ENCODE measurements at places on chromosomes 12 and 14. TPM values are rescaled to one million over a fixed set of nuclear protein-coding genes. Genes with fewer than 3 reads are reported as not detected.
A peak's percentile ranks its signal among the peaks of the same experiment; 100 is the strongest.

- DNase-seq = no peak
Observed at GRCh38 chr14:61121355-61121787, 140.3 kb downstream of the SLC38A6 start.

SERPINA4 gene
- polyA plus RNA-seq = 1.3 TPM

DNA sequence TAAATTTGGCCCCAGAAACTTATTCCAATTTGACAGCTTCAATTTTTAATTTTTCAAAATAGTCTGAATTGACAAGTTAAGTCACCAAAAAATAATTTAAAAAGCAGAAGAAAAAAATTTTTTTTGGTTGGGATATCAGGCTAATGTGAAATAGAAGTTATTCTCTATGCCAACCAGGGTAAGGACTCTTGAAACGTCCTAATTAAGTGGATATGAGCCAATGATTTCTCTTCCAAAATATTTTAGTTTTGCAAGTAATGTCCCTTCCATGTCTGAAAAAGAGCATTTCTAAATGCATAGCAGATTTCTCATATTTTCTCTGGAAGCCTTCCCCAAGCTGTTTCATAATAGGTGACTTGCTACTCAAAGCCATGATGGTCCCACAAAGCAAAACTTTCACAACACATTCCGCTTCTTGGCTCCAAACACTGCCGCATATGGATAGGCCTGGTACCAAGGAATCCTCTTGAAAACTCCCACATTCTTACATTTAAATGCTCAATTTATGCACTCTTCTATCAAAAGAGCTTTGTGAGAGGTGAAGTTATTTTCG is 65.1 kb downstream of the SIX6 start:
- peak; percentile 52 for DNase-seq

GRCh38 chr12:66708704-66709456 is 30.0 kb upstream of the GRIP1 start:
- DNase-seq = no peak

DNA sequence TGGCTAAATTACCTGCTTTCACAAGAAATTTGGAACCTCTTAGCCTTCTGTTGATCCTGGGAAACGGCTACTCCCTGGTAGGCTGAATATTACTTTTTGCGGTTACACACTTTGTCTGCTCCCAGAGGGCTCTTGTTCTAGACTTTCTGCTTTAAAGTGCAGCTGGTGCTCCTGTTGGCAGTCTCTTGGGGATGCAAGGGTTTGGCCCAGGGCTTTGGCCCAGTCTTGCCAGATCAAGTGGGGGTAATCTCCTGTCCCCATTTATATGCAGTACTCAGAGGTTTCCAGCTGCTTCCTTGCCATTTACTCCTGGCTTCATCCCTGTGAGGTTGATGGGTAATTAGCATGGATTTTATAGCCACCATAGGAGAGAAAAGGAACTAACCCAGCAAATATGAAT is 558.2 kb upstream of the MIS18BP1 start:
- no peak for DNase-seq

GRCh38 chr12:106434526-106434925 is 77.0 kb downstream of the POLR3B start:
- DNase-seq = no peak

GRCh38 chr14:39364509-39364908 is 67.7 kb downstream of the FBXO33 start:
- DNase-seq = no peak

DNA sequence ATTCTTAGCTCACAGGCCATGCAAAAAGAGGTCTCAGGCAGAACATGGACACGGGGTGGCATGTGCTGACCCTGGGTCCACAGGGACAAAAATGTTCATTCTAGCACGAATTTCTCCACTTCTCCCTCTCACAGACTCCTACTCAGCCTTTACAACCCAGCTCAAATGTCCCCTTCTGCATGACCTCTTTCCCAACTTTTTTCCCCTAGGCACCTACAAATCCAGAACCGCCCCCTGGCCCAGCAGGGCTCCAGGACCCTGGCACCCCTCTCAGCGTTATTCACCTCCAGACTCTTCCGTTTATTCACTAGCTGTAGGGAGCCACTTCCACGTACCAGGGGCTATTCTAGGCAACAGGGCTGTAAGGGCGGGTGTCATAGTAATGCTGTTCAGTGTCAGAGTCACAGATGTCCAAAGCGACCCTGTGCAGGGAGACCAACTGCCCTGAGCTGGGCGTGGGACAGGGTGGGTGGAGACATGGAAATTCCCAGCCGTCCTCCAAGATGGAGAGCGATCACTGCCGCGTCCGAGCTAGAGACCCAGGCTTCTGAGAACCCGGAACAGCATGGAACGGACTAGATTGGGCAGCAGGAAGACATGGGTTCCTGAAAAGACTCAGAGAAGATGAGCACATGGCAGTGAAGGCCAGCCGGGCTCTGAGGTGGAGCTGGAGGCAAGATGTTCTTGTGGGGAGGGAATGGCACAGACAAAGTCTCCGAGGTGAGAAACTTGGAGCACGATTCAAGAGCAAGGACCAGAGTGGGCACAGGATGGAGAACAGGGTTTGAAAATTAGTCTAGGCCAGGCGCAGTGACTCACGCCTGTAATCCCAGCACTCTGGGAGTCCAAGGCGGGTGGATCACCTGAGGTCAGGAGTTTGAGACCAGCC is 274.9 kb upstream of the RTL1 start:
- no peak for DNase-seq

DNA sequence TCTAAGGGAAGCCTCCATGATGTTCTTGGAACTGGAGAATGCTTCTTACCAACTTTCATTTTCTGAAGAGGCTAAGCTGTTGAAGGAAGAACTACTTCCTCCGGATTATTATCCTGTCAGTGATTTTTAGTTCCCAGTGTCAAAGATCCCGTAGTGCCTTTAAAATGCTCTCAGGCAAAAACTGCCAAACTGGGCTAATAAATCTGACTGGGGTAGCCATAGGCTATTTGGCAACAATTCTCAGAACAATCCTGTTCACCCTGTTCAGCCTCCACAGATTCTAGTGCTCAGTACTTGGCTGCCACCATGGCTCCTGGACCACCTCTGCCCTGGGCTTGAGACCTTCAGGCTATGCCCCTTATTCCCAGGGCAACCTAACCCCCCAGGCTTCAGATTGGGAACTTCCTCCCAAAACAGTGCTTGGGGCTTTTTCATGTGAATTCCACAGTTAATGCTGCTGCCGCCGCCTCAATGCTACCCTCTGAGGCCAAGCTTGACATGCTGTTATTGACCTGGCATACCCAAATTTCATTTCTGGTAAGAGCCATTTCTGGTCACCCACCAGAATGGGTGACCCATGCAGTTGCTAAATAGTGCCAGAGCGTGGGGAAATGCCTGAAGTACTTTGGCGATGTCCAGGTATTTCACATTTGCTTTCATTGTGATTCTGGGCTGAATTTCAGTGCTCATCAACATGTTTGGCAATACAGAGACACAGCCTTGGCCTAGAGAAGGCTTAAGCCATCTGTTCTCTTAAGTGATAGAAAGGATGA is 110.0 kb upstream of the ARHGAP5 start:
- DNase-seq = no peak

DIO3 gene
- 0.26 TPM for polyA plus RNA-seq

DNA sequence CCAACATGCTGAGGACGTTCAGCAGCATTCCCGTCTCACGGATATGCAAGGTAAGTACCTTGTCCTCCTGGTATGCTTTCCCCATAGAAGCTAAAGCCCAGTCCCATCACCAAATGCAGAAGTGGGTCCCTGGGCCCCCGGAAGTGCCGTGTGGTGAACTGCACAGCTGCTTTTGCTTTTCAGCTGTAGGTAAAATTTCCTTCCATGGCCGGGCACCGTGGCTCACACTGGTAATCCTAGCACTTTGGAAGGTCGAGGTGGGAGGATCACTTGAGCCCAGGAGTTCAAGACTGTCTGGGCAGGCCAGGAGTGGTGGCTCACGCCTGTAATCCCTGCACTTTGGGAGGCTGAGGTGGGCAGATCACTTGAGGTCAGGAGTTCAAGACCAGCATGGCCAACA is 44.1 kb downstream of the HSP90AA1 start:
- peak; percentile 58 for DNase-seq

GRCh38 chr12:130826151-130826801 is 12.8 kb downstream of the STX2 start:
- no peak for DNase-seq

- no peak for DNase-seq
Observed at GRCh38 chr14:29220072-29220471, 453.5 kb downstream of the FOXG1 start.

DNA sequence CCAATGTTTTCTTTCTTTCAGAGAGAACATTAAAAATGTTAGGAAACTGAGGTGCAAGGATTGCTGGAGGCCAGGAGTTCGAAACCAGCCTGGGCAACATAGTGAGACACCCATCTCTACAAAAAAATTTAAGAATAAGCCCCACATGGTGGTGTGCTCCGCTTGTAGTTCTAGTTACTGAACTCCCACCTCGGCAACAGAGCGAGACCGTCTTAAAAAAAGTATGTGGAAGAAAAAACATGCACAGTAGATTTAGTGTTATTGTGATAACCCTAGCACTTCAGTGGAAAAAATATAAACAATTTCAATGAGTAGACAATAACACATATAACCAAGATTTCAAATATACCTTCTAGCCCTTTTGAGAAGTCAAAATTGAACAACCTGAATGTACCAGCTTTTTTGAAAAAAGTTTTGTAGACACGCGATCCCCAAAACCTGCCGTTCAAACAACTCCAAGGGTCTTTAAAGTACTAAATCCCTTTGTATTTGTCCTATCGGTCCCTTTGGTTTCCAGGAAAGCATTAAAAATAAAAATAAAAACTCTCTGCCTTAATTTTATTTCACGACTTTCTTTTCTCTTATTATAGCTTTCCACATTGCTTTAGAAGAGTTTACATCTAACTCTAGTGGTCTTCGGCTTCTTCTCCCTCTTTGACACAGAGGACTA is 1.0 kb upstream of the ANO6 start:
- DNase-seq = no peak

GRCh38 chr12:57869298-57869926 is 22.9 kb upstream of the CTDSP2 start:
- DNase-seq = no peak

NEK9 gene
- 131 TPM for polyA plus RNA-seq

ADAM21 gene
- polyA plus RNA-seq = 0.90 TPM

DNA sequence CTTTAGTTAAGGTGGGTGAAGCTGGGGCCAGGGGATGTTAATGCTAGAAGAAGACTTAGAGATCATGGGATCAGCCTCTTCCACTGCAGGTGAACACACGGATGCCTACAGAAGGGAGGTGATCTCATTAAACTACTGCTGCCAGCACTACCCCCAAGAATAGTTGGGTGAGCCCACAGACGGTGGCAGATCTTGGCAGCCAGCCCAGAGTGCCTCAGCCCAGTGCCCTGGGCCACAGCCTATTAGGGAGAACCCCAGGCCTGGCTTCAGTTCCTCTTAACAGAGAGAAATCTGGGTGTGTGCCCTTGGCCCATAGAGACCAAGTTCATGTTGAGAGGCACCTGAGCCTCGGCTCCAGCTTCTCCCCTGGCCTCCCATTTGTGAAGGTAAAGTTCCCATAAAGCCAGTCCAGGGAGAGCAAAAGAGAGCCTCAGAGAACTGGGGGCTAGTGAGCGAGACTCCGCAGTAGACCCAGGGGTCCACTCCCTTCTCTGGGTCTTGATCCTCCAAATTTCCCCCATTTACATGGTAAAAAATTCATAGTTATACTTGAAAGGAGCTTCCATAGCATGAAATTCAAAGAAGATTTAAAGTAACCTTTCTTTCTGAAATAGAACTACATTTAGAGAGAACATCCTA is 125.0 kb upstream of the CCND2 start:
- peak; percentile 86 for DNase-seq

DNA sequence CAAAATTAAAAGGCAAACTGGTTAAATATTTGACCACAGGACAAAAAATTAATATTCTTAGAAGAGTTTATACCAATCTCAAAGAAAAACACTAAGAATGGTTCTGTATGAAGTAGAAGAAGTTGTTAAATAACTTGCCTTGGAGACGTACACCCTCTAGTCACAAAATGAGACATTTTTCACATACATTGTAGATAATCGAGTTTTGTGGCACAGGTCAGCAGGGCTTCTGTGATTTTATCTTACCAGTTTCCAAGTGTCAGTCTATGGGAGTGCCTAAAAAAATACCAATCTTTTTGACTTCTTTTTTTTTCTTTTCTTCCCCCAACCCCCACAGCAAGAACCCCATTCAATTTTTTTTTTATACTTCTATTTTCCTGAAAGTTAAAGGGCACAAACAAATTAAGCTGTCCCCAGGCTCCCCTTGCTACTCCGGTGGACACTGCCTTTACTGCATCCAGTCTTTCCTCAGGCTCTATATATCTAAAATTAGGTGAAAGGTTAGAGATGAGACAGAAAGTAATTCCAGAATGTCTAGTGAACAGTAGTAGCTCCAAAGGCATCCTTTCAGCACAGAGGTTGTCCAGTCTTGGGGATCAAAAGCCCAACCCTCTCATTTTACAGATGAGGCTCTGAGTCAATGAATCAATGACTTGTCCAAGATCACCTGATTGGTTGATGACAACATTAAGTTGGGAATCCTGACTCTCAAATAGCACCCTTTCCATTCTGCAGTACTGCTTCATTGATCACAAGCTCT is 6.2 kb downstream of the LIMA1 start:
- no peak for DNase-seq

DNA sequence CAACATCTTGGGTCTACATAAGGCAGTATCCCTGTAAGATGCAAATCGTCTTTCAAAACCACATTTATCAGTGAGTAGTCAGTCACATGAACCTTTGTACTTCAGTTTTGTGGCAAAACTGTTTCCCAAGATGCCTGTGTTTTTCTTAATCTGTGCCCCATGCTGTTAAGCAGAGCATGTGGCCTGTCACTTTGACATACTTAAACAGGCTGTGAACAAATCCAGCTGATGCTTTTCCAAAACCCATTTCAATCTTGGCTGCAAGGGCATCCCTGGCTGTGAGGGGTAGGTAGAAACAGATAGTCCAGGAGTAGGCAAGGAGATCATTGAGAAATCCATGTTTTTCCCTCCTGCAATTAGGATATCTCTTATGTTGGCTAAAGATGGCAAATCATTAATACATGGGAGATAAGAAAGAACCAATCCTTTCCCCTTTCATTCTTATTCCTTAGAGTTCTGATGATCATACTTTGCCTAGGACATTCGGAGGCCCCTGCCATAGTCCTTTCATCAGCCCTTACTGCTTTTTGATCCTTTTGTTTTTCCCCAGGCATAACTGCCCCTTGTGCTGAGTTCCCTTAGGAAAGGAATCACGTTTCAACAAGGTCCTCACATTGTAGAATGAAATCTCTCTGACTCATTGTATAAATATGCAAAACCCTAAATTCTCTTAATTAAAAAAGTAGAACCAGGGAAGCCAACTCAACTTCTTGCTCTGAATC is 121.1 kb upstream of the EEA1 start:
- DNase-seq = no peak

- DNase-seq = no peak
Observed at GRCh38 chr12:105935106-105935505, 203.6 kb downstream of the NUAK1 start.

SYT1 gene
- polyA plus RNA-seq = 5.3 TPM

GRCh38 chr14:102795060-102795925 is 18.0 kb downstream of the TRAF3 start:
- DNase-seq = no peak

B4GALNT3 gene
- polyA plus RNA-seq = 3.9 TPM

GRCh38 chr14:102235275-102235897 is 69.6 kb downstream of the MOK start:
- peak; percentile 79 for DNase-seq

GRCh38 chr14:53192052-53192760 is 39.1 kb upstream of the DDHD1 start:
- DNase-seq = no peak

- no peak for DNase-seq
Observed at GRCh38 chr14:32005628-32006027, 71.5 kb upstream of the ARHGAP5 start.

SLCO1B1 gene
- not detected for polyA plus RNA-seq
